Stimulated activated CD8-positive, alpha-beta memory T cell treated with anti-CD3 and anti-CD28 coated beads, Interleukin-12 subunit alpha, Interleukin-12 subunit beta, amount 100 ng/mL, for 4 hours (primary cell): ENCODE measurements at places on chromosomes 4 and X.

DNA sequence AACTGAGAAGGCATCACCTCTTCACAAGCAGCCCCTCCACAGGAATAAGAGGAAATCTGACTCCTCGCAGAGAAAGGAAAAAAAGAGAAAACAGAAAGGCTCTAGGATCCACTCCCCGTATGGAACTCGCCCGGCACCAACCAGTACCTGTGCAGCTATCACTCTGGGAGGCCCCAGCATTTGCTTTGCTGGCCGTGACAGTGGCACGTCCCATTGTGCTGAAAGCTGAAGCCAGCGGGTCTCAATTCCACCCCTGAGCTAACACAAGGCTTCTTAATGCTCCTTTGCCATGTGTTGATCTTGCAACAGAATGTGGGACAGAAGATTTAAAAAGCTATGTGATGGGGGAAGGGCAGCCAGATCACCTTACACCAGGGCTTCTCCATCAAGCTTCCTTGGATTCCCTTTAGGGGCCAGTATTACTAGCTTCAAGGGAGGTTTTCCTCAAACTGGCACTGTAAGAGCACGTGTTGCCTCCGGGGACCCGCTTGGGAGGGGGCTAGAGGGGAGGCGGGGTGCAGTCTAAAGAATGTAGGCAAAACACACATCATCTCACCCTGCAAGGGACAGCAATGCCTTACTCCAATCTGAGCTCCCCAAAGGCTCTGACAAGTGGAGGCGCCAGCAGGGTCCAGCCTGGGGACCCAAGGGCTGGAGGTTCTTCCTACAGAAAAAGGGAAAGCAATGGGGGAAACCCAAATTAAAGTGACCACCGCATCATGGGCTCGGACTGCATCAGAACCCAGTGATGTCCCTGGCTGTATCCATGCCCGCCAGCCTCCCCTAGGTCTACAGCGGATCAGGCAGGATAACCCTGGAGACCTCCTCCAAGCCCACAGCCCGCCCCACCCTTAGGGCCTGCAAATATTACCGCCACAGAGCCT is 1.2 kb downstream of the USP46 start:
- no peak for DNase-seq

DNA sequence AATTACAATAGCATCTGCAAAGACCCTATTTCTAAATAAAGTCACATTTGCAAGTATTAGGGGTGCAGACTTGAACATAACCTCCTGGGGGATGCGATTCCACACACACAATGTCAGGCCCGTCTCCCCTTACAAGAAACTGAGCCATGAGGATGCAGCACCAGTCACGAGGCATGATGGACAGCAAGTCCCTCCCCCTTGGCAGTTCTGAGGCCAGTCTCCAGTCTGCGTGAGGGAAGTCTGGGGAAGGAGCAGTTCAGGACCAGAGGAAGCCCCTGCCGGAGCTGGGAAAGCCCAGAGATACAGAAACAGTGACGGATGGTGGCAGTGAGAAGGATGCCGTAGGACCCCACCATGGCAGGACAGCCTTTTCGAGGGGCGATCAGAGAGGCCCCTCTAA is 9.4 kb downstream of the FAM53A start:
- no peak for DNase-seq

DNA sequence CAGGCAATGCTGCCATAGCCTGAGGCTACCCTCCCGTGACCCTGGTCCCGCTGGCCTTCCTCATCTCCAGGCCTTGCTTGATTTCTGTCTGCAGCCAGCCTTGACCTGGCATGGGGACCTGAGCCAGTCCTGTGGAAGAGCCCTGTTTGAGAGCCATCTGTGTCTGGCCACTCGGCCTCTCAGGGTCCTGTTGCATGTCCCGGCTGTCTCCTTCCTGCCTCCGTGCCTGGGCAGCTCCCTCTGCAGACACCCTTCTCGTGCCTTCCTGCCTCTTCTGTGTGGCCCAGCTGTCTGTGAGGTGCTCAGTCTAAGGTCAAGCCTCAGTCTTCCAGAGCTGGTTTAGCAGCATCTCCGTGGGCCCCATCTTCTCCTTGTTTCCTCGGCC is 108.4 kb downstream of the SORCS2 start:
- no peak for DNase-seq

GRCh38 chr4:178970433-178971140 is 1528.3 kb upstream of the AGA start:
- DNase-seq: no peak

DNA sequence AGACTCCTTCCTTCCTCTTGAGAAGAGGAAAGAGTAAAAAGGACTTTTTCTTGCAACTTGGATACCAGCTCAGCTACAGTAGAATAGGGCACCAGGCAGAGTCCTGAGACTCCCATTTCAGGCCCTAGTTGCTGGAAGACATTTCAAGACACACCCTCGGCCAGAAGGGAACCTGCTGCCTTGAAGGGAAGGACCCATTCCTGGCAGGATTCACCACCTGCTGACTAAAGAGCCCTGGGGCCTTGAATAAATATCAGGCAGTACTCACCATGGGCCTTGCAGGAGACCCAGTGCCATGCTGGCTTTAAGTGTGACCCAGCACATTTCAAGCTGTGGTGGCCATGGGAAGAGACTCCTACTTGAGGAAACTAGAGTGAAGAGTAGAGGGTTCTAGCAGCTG is 317.6 kb downstream of the DKK2 start:
- no peak for DNase-seq

DNA sequence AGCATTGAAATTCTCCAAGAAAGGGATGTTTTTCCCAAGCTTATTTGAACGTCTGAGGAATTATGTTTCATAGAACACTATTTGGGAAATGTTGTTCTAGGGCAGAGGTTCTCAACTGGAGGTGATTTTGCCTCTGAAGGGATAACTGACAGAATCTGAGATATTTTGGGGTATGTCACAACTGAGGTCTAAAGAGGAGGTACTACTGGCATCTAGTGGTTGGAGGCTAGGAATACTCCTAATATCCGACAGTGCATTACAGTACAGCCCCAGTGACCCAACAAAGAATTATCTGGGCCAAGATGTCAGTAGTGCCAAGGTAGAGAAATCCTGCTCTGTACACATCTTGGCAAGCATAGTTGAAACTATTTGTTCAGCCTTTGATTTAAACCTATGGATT is 6.4 kb downstream of the HSPA4L start:
- DNase-seq: no peak

- no peak for DNase-seq
Measured at GRCh38 chr4:140637836-140638235, 69.1 kb upstream of the UCP1 start.

DNA sequence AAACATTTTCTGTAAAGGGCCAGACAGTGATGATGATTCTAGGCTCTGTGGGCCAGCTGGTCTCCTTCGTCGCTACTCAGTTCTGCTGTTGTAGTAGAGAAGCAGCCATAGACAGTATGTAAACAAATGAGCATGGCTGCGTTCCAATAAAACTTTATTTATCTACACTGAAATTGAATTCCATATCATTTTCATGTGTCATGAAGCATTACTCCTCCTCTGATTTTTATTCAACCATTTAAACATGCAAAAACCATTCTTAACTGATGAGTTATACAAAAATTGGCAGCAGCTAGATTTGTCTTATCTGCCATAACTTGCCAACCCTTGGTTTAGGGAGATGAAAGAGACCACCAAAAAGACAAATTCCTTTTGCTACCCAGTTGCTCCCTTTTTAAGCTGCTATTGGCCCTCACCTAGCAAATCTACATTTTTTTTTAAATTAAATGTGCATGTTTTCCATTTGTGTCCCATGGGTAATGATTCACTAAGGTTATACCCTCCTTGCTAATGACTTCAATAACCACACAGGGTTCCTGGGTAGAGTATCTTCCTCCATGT is 309.9 kb downstream of the DHX15 start:
- no peak for DNase-seq

DNA sequence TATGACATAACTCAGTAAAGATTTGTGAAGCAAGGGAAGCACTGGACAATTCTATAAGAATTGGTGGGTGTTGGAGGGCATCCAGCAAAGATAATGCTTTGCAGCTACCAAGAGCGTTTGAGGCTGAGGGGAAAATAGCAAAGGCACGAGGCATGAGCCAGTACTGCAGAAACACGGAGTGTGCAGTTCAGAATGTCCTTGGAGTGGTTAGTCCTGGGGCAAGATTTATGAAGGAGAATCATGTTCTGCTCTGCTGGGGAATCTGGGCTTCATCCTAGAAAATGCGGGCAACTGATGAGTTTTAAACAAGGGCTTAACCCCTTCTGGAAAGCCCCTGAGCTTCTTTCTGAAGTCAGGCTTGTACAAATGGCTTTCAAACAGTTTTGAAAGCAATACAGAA is 452.5 kb downstream of the IL15 start:
- DNase-seq: no peak

GRCh38 chrX:25084446-25084845 is 68.7 kb upstream of the ARX start:
- no peak for DNase-seq

DNA sequence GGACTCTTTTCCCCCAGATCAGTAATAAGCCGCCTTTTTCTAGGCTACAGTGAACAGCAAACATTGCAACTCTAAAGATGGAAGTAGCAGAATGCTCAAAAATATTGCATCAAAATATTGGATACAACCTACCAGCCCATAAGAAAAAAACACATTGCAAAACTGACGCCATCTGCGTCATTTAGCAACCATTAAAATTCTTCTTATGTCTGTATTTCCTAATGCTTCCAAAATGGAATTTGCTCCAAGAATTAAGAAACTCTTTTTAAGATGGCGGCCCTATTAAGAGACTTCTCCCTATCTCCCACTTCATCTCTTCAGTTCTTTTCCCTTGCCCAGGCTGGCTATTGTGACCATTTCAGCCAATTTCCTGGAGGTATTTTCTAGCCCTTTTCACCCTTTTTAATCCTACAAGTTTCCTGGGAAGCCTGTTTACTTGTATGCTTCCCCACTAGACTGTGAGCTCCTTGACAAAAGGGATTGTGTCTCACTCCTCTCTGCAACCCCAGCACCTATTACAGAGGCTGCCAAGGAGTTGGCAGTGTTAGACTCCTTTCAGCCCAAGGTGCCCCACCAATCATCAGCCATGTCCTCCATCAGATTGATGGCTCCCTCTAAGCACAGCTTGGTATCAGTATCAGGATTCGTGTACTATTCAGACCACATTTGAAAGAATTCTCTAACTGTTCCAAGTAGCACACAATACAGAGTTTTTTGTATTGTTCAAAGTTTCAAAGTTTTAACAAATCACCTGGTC is 4.4 kb downstream of the GPC3 start:
- no peak for DNase-seq

DNA sequence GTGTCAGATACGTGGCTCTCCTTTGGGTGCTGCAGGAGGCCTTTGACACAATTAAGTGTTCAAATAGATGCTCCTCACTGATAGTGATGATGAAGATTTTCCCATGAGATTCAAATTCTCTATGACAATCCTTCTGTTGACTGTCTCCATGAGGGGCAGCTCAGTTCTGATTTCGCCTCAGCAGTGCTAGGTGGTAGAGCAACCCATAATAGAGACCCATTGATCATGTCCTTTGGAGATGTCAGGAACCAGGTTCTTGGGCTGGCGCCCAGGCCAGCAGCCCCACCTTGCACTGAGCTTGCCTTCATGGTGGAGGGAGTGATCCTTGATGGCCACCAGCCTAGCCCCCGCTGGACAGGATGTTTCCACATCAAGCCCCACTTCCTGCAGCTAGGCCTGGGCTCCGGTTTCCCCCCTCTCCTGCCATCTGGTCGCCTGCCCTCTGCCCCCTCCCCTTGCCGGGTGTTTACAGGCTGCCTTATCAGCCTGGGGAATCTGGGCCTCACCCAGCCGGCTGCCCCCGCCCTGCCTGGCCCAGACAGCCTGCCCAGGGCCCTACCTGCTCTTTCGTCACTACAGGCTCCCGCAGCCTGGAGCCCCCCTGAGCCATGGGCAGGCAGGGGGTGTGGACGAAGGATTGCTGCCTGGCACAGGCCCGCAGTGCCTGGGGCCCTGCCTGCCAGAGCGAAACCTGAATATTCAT is 12.6 kb downstream of the ELF4 start:
- DNase-seq: no peak

GRCh38 chrX:107711521-107712181 is 63.9 kb downstream of the TSC22D3 start:
- DNase-seq: no peak

GRCh38 chr4:147968641-147969040 is 236.8 kb downstream of the ARHGAP10 start:
- DNase-seq: no peak

- no peak for DNase-seq
Measured at GRCh38 chr4:18294021-18294420, 272.5 kb upstream of the LCORL start.

GRCh38 chr4:113645771-113646441 is 115.6 kb downstream of the CAMK2D start:
- no peak for DNase-seq

DNA sequence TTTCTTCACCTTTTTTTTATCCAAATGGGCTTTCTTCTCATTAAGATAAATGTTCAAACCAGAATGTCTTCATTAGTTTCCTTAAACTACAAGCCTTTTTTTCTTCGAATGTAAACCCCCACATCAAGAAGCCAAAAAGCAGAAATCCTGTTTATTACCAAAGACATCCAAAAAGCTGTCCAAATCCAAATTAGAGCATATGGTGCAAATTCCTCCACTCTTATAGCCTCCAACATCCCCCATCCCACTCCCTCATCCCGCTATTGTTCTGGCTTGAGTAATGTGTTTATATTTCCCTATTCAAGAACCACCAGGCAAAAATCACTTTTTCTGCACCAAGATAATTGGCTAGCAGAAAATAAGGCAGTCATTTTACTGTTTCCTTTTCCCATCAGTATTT is 315.1 kb upstream of the ADGRL3 start:
- DNase-seq: no peak

DNA sequence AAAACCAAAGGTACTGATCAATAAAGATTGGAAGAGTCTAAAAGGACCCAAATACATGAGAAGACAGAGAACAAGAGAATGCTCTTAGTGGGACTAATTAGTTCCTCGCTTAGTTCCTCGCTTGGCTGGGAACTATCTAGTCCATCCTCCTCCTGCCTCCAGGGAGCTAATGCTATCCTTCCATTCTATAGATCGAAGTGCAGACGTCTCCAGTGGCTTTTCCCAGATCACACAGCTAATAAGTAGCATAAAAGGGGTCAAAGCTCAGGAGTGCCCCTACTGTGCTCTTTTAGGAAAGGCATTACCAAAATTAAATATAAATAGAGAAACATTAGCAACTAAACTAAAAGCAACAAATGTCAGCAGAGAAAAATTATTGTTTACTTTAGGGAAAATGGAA is 42.3 kb upstream of the PPARGC1A start:
- no peak for DNase-seq
